GM23338 (cell line): ENCODE measurements at places on chromosomes 1 and 21. TPM values are rescaled to one million over a fixed set of nuclear protein-coding genes. Genes with fewer than 3 reads are reported as not detected.
A peak's percentile ranks its signal among the peaks of the same experiment; 100 is the strongest.

- DNase-seq, result no peak
Observed at GRCh38 chr1:223513309-223513708, 120.1 kb downstream of the CCDC185 start.

The LDLRAD2 gene
- total RNA-seq, result 0.31 and 1.6 TPM in 2 replicates

DNA sequence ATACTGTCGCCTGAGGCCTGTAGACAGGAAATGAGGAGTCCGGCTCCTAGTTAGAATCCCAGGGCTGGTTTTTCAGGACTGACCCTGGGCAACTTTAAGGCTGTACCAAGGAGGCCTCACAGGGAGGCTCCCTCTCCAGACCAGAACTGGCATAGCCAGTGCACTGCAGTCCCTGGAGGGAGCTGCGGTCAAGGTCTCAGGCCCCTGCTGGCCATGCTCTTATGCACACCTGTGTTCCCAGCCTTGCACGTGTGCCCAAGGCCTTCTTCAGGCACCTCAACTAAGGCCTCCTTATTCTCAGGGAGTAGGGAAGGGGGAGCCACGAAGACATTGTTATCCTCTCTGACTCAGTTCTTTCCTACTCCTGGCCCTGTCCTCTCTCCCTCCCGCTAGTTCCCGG lies 22.0 kb upstream of the IFNAR1 start:
- peak; percentile 50 for DNase-seq

The DCST1 gene
- not detected in 2 replicates for total RNA-seq

- no peak for DNase-seq
Observed at GRCh38 chr1:191320062-191320461, 838.2 kb upstream of the RGS18 start.

The TMEM51 gene
- 5.2 and 7.9 TPM in 2 replicates for total RNA-seq

The PBX1 gene
- total RNA-seq, result 84.2 and 104 TPM in 2 replicates

GRCh38 chr1:115090540-115090939 lies 1.2 kb upstream of the TSPAN2 start:
- DNase-seq, result peak; percentile 63

The PHACTR4 gene
- 29.7 and 35.4 TPM in 2 replicates for total RNA-seq

DNA sequence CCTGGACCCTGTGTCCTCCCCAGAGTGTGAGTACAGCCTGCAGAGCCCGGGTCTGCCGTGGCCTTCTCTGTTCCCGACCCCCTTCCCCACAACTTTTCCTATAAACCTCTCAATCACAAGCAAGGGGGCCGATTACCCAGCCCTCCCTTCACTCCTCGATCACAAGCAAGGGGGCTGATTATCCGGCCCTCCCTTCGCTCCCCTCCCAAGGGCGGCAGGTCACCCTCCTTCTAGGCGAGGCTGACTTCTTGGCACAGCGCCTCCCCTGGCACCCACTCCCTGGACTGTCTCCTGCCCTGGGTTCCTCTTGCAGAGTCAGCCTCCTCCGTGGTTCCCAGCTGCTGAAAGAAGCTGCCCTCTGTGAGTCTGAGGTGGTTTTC lies 12.3 kb upstream of the LDLRAP1 start:
- DNase-seq, result no peak

The TMPRSS2 gene
- 4.9 and 7.1 TPM in 2 replicates for total RNA-seq

The TMPRSS15 gene
- total RNA-seq, result not detected in 2 replicates

GRCh38 chr1:64343823-64344190 lies 126.1 kb upstream of the CACHD1 start:
- DNase-seq, result no peak

The WARS2 gene
- 12.6 and 14.3 TPM in 2 replicates for total RNA-seq

DNA sequence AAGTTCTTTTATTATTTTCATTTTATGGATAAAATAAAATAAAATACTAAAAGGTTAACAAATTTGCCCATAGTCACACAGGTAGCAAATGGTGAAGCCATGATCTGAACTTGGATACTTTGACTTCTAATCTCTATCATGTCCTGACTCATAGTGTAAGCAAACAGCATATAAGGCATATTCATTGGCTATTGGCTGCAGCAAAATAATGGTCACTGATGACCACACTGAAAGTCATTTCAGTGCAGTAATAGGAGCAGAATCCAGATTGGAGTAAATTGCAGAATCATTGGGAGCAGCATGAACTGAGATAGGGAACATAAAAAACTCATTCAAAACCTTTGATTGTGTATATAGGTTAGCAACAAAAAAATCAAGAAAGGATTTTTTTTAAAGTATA lies 262.9 kb downstream of the PLA2G4A start:
- DNase-seq, result no peak

GRCh38 chr1:162376691-162377090 lies at the start of gene SPATA46:
TSS of gene SPATA46 (minus strand) at chr1:162376854. CDS start at chr1:162376790, 64 bp downstream.
- no peak for DNase-seq

GRCh38 chr1:69929308-69930057 lies 275.9 kb downstream of the LRRC40 start:
- DNase-seq, result no peak

- DNase-seq, result no peak
Observed at GRCh38 chr1:245177071-245177900, 22.5 kb downstream of the KIF26B start.

The LORICRIN gene
- not detected in 2 replicates for total RNA-seq

DNA sequence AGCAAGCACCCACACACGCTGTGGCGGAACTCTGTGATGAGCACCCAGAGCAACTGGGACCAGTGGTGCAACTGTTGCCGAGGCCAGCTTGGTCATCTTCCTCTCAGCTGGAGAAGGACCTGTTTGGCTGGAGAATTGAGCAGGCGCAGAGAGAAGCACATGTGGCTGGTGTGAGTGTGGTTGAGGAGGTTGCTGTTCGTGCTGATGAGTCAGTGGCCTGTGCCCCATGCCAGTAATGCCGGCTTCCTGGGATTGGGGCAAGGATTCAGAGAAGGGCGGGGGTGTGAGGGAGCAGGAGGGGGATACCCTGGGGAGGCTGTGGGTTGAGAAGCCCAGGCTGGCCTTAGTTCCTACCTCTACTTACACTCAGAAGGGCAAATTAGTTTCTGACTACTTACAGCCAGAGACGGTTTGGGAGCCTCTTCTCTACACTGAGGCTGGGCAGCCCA lies 57.5 kb upstream of the EPS8L3 start:
- DNase-seq, result no peak

DNA sequence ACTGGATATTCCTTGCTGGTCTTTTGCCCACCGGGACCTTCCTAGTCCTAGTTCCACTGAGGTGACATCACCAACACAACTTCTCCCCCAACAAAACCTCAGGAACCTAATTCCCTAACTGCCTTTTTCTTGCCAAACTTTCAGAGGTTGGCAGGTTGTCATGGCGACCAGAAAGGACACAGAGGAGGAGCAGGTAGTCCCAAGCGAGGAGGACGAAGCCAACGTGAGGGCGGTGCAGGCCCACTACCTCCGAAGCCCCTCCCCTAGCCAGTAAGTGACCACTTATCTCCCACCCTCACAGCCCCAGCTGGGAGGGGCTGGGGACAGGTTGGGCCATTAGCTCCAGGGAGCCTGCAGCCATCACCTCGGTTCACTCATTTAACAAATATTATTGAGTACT lies 815 bp downstream of the STYXL2 start:
- no peak for DNase-seq

The HFM1 gene
- total RNA-seq, result 3.3 and 5.2 TPM in 2 replicates

The LMX1A gene
- not detected in 2 replicates for total RNA-seq

The TMEM79 gene
- total RNA-seq, result 0.66 and 0.97 TPM in 2 replicates

The ALG6 gene
- total RNA-seq, result 34.6 and 42.1 TPM in 2 replicates

DNA sequence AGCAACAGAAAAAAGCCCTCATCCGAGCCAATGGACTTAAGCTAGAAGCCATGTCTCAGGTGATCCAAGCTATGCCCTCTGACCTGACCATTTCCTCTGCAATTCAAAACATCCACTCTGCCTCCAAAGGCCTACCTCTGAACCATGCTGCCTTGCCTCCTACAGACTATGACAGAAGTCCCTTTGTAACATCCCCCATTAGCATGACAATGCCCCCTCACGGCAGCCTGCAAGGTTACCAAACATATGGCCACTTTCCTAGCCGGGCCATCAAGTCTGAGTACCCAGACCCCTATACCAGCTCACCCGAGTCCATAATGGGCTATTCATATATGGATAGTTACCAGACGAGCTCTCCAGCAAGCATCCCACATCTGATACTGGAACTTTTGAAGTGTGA lies 20.7 kb downstream of the NR5A2 start:
- DNase-seq, result peak; percentile 98

- no peak for DNase-seq
Observed at GRCh38 chr1:205951746-205952145, 8.5 kb upstream of the SLC26A9 start.

The OR6K3 gene
- total RNA-seq, result not detected in 2 replicates

DNA sequence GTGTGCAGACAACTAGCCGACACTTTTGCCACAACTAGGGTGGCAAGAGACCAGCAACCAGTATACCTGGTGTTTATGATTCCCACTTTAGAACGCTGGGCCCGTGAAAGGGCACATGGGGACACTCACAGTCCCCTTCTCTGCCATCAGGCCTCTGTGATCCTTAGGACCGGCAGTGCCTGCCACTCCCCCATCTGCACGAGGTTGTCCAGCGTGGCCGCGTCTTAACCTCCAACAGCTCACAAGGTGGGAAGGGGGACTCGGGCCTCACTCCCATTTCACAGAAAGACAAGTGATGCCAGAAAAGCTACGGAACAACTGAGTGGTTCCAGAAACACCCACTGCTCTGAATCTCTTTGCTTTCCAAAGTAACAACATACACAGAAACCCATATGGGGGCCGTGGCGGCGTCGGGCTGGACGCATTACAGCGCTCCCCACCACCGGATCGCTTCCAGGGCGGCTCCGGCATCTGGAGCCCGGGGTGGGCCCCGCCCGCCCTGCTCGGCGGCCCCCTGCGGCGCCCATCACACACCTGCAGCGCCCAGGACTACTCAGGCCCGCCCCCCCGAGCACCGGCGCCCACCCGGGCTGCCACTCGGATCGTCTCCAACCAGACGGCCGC lies 1.0 kb downstream of the ZNF496 start:
- DNase-seq, result peak; percentile 32

DNA sequence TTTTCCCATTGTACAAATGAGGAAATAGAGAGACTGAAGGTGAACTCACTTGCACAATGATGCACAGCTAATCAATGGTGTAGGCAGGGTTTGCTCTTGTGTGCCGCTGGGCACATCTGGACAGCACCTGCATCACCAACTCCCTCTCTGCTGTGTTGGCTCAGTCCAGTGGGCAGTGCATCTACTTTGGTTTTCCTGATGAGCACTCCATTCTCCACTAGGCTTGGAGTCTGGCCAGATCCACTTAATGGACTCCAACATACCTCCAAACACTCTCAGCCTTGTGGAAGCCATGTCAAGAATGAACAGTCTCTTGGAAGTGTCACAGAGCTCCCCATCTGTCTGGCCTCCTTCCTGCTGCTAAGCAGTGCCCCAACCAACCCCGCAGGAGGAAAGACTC lies 152.2 kb downstream of the HIVEP3 start:
- no peak for DNase-seq

DNA sequence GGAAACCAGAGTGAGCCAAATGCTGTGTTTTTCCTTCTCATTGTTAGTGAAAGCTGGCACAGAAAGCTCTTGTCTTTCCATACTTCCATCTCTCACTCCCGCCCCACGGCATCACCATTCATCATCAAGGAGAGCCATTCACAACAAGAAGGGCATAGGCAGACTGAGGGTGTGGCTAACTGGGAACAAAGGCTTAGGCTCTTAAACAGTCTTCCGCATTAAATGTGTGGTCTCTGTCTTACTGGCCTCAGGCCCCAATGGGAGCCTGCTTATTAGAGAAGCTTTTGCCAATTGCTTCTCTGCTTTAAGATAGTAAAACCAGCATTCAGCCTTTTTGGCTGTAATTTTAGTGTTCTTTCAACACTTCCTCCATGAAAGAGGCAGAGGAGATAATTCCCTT lies 51.4 kb downstream of the TNFSF18 start:
- no peak for DNase-seq

DNA sequence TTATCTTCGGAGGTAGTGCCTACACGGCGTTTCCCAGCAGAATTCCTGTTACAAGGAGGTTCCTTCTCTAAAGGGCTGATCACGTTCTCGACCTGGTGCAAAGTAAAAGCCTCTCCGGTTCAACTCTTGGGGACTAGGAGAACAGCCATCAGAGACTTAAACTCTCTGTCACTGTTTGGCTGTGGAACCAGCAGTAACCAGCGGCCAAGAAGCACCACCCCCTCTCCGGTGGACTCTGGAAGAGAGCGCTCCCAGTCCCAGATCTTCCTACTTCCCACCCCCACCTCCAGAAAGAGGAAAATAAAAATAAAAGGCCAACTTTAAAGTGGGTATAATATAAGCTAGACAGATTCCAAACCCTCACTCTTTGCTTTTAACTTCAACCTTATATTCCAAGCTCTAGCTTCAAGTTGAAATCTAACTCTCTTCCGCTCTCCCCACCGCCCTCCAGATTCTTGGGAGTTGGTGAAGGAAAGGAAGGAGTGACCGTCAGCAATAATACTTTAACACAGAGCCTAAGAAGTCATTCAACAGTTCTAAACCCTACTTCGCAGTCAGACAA lies 2.9 kb downstream of the BRINP3 start:
- peak; percentile 54 for DNase-seq

DNA sequence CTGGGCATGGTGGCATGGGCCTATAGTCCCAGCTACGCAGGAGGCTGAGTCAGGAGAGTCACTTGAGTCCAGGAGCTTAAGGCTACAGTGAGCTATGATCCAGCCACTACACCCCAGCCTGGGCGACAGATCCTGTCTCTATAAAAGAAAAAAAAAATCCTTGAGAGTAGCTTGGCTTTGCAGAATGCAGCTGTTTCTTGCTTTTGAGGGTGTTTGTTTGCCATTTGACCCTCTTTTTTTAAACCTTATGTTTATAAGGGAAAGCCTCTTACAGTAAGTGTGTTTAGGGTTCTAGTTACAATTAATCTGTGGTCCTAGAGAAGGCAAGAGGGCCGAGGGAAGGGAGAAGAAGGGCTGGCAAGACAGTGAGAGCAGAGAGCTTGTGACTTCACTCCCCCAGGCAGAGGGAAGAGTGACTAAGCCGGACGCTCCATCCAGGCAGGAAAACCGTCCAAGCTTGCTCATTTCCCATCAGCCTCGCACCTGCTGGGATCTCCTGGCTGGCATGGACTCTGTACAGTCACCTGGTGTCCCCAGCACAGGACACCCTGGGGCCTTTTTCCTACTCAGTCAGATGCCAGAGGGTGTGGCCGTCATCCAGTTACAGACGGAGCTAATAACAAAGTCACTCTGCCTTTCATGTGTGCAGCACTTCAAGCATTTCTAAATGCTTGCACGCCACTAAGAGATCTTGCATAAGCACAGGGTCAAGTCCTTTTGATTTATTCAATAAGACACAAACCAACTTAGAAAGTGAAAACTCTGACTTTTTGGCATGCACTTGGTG lies 55.5 kb upstream of the PSEN2 start:
- no peak for DNase-seq

DNA sequence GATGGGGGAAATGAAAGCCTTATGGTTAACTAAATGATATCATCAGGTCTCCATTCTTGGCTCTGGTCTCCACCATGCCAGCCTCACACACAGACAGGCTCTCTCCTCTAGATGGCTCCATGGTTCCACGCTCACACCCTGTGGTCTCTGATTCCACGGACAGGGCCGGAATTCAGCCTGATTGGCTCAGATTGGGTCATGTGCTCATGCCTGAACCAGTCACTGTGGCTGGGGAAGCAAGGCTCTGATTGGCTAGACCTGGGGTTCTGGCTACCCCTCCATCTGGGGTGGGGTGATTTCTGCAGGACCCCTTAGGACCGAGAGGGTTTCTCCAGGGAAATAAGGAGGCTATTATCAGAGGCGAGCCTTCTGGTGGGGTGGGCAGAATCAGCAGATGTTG lies 277.0 kb downstream of the PTPRU start:
- peak; percentile 80 for DNase-seq

- no peak for DNase-seq
Observed at GRCh38 chr1:5909576-5910275, 82.5 kb downstream of the NPHP4 start.

GRCh38 chr1:44524655-44525500 lies 119.8 kb downstream of the RNF220 start:
- DNase-seq, result peak; percentile 39

The CLCA1 gene
- total RNA-seq, result not detected in 2 replicates
